Activated T-helper 17 cell treated with anti-CD3 and anti-CD28 coated beads, Interleukin-2, amount 50 U/mL, for 72 hours (primary cell): ENCODE measurements at places on chromosomes 12 and 14. TPM values are rescaled to one million over a fixed set of nuclear protein-coding genes. Genes with fewer than 3 reads are reported as not detected.

The CCDC85C gene
- 2.8 TPM for total RNA-seq

The GLIPR1L1 gene
- not detected for total RNA-seq

The CIROP gene
- total RNA-seq = not detected

The VASH1 gene
- total RNA-seq = 6.4 TPM

DNA sequence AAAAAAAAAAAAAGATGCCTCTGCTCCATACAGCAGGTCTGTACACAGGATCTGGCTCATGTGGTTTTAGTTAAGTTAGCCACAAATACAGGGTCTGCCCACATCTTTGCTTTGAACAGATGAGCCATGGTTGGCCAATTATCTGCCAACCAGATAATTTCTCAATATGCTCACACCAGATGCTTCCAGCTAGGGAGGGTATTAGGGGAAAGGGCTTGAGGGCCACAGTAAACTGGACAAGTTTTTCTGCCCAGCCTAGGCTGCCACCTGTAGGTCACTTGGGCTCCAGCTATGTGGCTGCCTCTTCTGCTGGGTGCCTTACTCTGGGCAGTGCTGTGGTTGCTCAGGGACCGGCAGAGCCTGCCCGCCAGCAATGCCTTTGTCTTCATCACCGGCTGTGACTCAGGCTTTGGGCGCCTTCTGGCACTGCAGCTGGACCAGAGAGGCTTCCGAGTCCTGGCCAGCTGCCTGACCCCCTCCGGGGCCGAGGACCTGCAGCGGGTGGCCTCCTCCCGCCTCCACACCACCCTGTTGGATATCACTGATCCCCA lies 776 bp downstream of the RDH5 start:
- ATAC-seq = no peak

- peak; percentile 64 for ATAC-seq
These were observed 684.3 kb downstream of the TMEM121 start for GRCh38 chr14:106210650-106211049.

DNA sequence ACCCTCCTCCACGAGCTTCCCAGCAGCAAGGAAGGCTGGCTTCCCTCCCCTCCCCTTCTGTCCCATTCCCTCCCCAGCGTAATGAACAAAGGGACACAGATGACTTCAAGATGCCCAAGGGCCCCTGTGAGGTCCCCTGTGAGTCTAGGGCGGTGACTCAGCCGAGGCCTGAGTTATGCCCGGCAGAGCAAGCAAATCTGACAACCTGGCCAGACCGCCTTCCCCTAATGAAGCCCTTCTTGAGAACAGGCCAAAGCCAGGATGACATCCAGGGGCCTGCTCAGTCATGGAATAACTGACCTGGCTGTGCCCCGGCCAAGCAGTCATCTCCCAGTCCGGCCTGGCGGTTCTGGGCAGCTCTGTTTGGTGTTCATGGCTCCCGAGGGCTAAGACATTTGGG lies 89.2 kb downstream of the DICER1 start:
- ATAC-seq = no peak

DNA sequence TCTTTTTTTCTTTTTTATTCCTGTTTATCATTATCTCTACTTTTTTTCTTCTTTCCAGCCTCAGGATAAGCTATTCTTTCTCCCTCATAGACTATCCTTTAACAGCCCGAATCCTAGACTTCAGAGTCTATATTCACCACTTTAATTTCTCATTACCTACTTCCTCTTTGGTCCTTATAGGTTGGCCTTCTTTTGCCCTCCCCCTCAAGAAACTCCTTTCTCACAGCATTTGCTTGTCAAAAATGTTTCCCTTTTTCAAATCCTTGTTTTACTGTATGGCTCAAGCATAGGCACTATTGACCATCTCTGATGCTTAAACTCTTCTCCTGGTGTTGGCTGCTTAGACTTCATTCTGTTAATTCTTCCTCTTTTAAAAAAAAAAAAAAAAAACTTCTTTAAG lies 52.5 kb downstream of the KIAA0586 start:
- ATAC-seq = no peak

GRCh38 chr12:130961921-130962451 lies 8.3 kb downstream of the ADGRD1 start:
- no peak for ATAC-seq

DNA sequence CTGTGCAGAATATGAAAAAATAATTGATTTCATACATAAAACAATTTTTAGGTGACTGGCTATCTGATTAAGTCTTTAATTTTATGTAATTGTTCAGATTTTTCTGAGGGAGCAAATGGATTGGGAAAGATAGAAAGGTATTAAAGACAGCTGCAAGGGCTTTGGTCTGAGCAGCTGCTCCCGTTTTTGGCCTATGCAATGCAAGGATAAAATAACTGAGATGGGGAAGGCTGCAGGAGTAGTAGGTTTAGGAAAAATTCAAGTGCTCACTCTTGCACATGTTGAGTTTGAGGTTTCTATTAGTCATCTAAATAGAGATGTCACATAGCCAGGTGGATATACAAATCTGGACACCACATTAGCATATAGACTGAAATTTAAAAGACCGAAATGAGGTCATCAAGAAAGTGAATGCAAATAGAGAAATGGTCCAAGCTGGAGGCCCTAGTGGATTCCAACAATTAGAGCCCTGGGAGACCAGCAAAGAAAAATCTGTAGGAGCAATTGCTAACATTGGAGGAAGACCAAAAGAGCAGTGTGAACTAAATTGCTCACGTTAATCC lies 144.0 kb downstream of the PPFIA2 start:
- ATAC-seq = no peak

GRCh38 chr12:17304503-17305347 lies 698.8 kb upstream of the LMO3 start:
- no peak for ATAC-seq

DNA sequence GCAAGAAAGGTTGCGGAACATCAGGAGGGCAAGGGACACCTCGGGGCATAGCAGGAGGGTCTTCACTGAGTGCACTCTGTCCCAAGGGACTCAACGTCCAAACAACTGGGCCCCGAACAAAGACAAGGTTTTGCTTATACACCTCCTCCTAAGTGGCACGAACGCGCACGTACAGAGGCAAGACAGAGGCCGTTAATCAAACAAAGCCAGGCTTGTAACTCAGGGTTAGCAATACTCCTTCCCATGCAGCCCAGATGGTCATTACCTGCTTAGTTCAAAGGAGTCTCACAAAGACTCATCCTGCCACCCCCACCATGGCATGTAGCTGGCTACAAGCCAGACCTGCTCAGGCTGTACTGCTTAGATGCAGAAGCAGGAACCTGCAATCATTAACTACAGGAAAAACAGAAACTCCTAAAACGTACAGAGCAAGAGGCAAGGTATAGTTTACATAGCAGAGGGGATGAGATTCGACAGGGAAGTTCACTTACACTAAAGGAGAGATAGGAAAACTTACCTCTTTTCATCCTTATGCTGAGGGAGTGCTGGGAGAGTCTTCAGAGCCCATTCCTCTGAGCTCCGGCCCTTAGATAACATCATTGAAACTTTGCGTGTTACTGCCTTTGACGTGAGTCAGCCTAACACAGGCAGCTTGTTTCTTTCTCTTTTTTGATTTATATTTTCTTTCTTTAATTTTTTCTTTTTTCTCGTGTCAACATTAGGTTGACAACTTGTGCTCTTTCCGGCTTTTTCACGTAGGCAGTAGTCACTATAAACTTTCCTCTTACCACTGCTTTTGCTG lies 1319.1 kb downstream of the TMEM121 start:
- peak; percentile 56 for ATAC-seq

DNA sequence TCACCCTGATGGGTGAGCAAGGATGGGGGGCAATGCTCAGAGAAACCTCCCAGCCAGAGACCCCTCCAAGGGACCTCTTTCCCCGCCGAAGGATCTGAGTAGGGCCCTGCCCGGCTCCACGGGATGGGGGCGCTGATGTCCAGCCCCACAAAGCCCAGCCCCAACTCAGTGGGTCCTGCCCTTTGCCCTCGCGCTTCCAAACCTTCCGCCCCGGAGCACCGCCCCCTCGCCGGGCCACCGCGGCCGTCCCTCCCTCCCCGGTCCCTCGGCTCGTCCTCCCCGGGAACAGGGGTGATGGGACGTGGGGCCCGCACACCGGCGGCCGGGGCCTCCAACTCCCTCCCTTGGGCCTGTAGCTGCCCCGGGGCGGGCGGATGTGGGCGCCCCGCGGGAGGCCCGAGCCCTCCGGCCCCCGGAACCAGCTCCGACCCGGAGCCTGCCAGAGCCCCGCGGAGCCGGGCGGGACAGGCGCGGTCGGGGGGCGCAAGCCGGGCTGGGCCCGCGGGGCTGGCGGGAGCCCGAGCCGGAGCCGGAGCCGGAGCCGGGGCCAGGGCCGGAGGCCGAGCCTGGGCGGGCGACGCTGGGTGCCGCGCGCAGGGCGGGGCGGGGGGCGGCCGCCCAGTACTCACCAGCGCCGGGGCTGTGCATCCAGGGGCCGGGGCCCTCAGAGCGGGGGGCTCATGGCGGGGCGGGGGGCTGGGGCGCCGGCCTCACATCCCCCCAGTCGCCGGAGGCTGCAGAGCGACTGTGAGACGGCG lies 386 bp downstream of the HDAC7 start:
- peak; percentile 13 for ATAC-seq

DNA sequence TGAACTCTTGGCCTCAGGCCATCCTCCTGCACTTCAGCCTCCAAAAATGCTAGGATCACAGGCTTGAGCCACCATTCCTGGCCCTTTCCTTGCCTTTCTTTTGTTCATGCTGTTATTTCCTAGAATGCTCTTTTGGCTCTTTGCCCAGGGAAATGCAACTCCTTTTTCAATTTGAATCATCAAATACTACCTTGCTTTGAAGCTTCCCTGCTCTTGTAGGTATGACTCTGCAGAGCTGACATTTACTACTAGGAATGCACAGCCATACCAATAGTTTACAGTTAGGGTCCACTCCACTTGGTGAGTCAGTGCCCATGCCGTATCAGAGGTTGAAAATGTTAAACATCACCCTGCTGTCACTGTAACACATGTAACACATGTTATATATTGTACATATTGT lies 107.0 kb upstream of the CRY1 start:
- ATAC-seq = peak; percentile 97

GRCh38 chr12:5780536-5780935 lies 164.5 kb downstream of the ANO2 start:
- no peak for ATAC-seq

DNA sequence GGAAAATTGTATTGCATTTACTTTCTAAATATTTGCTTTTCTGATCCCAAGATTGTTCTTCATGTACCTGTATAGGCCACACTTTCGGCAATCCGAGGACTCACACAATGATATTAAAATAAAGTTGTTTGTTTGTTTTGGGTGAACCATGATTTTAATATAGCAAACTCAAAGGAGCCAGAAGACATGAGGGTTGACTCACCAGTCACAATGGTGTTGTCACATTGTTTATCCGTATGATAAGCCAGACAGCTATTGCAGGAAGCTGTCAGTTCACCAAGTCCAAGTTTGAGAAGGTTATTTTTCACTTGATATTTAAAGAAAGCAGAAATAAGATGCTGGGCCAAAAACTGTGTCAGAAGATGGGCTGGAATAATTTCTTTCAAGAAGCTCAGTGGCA lies 67.1 kb upstream of the CPM start:
- ATAC-seq = no peak

DNA sequence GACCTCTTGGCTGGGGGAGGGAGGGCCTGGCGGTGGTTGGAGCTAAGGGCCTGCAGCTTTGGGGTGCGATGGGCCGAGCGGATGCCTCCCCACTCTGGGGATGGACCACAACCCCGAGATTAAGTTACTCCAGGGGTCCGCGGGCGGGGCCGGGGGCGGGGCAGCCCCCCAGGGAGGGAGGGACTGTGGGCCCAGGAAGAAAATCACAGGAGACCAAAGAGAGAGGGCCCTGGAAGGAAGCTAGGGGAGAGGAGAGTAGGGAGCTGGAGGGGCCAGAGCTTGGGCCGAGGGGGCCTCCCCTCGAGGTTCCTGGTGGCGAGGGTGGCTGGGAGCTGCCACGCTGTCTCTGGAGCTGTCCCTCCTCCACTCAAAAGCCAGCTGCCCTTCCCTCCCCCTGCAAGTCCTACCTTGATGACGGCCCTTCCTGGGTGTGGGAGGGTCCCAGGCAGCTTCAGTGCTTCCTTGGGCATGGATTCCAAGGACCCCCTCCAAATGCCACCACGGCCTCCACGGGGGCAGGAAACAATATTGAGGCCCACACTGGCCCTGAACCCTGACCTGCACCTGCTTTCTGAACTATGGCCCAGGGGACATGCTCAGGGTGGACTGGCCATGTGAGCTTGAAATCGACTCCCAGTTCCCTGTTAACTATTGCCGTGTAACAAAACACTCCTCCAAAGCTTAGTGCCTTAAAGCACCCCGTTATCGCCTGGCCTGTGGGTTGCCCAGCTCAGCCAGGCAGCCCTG lies 610 bp upstream of the NUDT14 start:
- ATAC-seq = no peak

- no peak for ATAC-seq
These were observed 515.7 kb downstream of the MED13L start for GRCh38 chr12:115761784-115762183.

DNA sequence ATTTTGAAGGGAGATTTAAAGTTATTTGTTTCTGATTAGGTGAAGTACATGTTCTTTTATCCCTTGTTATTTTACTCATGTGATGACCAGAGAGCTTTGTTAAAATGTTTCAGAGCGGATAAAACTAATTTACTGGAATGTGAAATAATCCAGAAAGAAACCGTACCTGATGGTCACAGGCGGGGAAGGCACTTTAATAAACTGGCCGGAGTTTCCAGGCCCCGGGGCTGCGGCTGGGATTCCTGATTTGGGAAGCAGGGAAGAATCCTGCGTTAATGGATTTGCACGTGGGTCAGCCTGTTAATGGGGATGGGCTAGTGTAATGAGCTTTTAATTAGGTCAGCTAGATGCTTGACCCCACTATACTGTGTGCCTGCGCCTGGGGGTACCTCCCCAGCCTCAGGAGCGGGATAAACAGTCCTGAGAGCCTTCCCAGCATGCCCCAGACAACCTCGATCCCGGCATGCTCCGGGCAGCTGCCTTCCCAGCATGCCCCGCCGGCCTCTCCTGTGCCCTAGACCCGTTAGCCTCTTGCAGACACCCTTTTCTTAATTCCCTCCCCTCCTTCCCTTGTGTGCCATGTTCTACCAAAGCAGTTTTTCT lies 208.6 kb upstream of the CDKN3 start:
- ATAC-seq = no peak

DNA sequence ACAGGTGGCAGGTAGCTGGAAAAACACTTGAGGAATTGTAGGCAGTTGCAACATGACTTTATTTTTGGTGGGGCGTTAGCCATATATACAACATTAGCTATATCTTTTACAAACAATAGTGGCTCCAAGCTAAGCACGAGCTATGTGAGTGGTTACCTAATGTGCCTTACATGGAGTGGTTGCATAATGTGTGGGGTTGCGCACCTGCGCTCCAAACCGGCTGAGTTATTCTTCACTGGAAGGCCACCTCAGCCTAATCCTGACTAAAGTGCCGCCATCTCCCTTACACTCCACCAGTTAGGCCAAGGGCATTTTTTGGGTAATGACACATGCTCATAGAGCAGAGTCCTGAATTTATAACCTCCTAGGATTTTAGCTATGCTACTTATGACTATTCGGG lies 31.8 kb upstream of the G2E3 start:
- ATAC-seq = no peak
